Progenitor cell of endocrine pancreas (in vitro differentiated cells): ENCODE measurements at places on chromosomes 16 and 17. TPM values are rescaled to one million over a fixed set of nuclear protein-coding genes. Genes with fewer than 3 reads are reported as not detected.

The FBXW10B gene
- 0.69 and 0.81 TPM in 2 replicates for total RNA-seq

DNA sequence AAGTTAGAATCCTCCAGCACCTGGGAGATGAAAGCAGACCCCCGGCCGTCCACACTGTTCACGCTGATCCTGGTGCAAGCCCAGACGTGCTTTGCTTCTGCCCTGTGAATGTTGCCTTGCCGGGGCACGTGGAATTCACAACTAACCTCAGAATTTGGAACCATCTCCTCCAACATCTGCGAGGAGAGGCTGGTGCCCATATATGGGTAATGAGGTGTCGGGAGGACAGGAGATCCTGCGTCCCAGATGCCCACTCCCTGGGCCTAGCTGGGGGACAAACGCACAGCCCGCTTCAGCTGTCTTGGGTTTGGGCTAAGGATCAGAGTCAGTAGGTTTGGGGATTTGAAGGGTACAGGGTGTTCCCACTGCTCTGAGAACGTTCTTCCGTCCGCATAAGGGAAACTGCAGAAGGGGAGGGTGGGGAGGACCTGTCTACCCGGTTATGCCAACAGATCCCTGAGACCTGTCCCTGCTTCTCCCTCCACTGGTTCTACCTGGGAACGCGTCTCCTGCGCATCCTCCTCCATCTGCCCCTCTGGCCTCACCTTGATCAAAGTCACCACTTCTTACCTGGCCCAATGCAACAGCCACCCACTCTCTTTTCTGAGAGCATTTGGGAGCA lies 14.1 kb downstream of the PPL start:
- DNase-seq, result no peak

The CMTR2 gene
- 31.4 and 31.7 TPM in 2 replicates for total RNA-seq

The CLEC19A gene
- not detected in 2 replicates for total RNA-seq

DNA sequence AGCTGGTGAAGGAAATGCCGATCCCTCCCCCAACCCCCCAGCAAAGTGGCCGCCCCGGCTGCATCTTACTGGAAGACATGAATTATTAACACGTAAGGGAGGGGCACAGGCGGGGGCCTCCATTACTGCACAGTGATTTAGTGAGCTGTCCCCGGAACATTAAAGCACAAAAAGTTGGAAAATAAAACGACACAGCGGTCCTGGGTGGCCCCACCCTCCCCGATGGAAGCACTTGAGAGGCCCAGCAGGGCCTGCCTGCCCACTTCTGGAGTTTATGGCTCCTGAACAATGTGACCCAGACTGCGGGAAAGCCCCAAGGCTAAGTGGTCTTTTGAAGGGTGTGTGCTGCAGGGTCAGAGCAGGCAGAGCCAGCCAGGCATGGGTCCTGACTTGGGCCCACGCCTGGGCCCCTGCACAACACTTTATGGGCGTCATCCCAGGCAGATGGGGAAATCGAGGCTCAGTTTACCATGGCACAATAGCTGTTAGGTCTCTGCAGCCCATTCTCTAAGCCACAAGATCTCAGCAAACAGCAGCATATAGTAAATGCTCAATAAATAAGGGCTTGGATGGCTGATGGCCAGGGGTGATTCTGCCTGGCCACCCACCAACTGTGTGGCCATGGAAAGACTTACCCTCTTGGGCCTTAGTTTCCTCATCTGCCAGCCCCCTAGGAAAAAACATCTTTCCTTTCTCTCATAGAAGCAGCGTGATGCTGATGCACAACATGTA lies 22.8 kb downstream of the CCDC102A start:
- DNase-seq, result no peak

DNA sequence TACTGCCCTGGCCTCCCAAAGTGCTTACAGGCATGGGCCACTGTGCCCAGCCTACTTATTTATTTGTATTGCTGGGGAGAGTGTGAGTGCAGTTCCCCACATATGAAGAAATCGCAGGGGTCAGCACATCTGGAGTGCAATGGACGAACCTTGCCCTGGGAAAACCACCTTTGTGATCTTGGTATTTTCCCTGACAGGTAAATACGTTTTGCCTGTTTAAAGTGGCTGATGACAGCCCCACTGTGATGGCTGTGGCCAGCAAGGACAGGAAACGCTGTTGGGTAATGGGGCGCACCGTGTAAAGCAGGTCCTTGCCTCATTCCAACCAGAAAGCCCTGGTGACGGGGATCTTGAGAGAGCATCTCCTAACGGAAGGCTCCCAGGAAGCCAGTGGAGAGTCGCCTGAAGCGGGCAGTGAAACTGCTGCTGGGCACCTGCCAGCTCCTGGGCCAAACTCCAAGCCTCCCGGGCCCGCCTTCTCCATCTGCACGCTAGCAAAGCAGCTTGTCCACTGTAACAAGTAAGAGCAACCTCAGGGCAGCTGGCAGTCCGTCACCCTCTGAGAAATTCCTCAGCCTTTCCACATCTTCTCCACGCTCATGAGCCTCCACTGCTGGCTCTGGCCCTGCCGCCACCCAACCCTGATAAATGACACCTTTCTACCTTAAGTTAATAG lies 17.5 kb downstream of the EMC8 start:
- DNase-seq, result no peak
